Ascending aorta (tissue), 2 donors: ENCODE measurements at places on chromosomes 4 and X.

GRCh38 chrX:31199840-31200114 lies 127.9 kb upstream of the FTHL17 start:
- no peak overlapping the region for H3K4me3 ChIP-seq
- H3K36me3 ChIP-seq, result no peaks in the 10 kb centered on the region
- H3K27ac ChIP-seq, result no peak overlapping the region
- no peaks in the 10 kb centered on the region for H3K4me1 ChIP-seq
- no peaks in the 10 kb centered on the region for H3K27me3 ChIP-seq
- DNase-seq, result no peak

- no peak overlapping the region for H3K27ac ChIP-seq
- H3K4me3 ChIP-seq, result no peak overlapping the region
- H3K27me3 ChIP-seq, result peaks cover 13% of the 10 kb centered on the region
- H3K36me3 ChIP-seq, result no peaks in the 10 kb centered on the region
- no peak for DNase-seq
Measured at GRCh38 chr4:8891255-8891645, 19.6 kb upstream of the HMX1 start.

GRCh38 chr4:72011906-72012305 lies 19.9 kb upstream of the NPFFR2 start:
- H3K27me3 ChIP-seq, result no peaks in the 10 kb centered on the region
- DNase-seq, result no peak
- no peaks in the 10 kb centered on the region for H3K36me3 ChIP-seq
- no peak overlapping the region for H3K4me3 ChIP-seq
- no peak overlapping the region for H3K27ac ChIP-seq

GRCh38 chrX:45715748-45716147 lies 515.1 kb upstream of the DIPK2B start:
- H3K27ac ChIP-seq, result no peak overlapping the region
- H3K36me3 ChIP-seq, result no peaks in the 10 kb centered on the region
- no peak overlapping the region for H3K4me3 ChIP-seq
- no peaks in the 10 kb centered on the region for H3K27me3 ChIP-seq

DNA sequence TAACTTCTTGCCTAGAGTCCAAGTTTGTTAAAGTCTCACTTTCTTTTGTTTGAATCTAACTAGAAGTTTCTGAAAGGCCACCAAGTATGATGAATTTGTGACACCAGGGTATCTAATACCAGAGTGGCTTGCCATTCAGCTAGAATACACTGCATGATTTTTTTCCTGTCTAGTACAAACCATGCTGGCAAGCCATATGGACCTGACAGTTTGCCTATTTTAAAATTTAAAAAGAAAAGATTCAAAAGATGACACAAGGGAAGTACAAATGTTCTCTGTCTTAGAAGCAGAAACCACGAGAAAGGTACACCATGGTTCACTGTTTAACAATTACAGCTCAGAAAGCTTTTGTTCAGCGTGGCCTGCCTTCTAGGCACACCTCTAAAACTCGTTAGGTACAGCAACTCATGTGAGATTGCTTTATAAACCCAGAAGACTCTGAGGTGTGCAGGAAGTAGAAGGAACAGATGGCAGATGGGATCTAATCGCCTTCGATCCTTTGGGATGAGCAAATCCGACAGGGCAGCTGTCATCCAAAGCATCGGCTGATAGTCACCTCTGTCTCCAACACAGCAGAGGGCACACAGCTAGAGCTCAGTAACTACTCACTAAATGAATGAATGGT lies 35.4 kb upstream of the CENPU start:
- no peak for DNase-seq
- H3K4me3 ChIP-seq, result no peak overlapping the region
- H3K36me3 ChIP-seq, result peaks cover 81% of the 10 kb centered on the region
- no peaks in the 10 kb centered on the region for H3K4me1 ChIP-seq
- H3K27ac ChIP-seq, result no peak overlapping the region
